NCI-H187 treated with DMSO at 0.1 percent for 48 hours (cell line): ENCODE measurements at places on chromosomes 7 and 10.

DNA sequence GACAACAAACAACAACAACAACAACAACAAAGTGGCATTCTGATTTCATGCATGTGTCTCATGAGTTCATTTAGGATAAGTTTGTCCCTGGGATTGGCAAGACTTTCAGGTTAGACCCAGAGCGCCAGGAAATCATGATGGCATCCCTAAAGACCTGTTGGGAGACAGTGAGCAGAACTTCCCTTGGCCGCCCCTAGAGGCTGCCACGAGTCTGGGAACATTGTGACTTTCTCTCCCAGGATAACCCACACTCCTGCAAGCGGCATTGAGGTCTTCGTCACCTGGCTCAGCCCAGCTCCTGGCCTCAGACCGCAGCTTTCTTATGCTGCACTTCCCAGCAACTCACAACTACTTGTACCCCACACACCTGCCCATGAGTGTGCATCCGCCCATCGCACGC is 80.5 kb upstream of the RNF32 start:
- DNase-seq: no peak

DNA sequence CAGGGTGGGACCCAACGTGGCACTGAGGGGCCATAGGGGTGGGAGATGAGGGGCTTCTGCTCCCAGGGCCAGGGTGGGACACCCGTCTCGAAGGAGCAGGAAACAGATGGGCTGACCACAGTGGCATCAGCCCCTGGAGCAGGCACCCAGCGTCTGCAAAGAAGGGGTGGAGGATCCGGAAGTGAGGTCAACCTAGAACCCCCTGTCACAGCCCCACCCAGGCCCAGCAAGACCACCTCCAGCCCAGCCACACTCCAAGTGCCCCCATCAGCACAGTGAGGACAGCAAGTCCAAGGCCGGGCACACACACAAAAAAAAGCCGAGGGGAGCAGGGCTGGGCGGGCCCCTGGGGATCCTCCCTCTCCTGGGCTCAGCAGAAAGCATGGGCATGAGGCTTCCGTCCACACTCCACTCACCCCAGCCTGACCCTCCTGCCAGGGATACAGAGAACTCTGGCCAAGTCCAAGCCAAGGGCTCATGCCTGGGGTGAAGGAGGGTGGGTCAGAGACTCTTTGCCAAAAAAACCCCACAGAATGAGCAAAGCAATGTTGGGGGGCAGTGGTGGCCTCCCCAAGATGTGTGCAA is 111.0 kb downstream of the FOXL3 start:
- no peak for DNase-seq

- no peak for DNase-seq
These were observed 57.8 kb downstream of the CASD1 start for GRCh38 chr7:94567396-94567795.

DNA sequence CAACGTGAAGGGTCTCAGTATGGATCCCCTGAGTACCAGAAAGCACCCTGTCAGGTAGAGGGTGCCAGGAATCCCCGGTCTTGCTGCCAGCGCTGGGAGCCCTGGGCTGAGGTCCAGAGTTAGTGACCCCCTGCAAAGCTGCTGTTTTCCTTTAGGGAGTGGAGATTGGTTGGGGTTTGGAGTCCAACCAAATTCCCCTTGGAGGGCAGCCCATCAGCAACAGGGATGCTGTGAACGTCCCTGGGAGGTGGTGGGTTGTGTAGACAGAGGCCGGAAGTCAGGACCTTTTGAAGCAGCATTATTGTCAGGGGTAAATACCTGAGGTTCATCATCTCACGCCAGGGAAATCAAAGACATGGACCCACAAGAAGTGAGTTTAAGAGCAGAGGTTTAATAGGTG is 104.2 kb downstream of the COL26A1 start:
- no peak for DNase-seq

GRCh38 chr10:133362846-133363245 is 5.0 kb upstream of the FUOM start:
- DNase-seq: no peak

DNA sequence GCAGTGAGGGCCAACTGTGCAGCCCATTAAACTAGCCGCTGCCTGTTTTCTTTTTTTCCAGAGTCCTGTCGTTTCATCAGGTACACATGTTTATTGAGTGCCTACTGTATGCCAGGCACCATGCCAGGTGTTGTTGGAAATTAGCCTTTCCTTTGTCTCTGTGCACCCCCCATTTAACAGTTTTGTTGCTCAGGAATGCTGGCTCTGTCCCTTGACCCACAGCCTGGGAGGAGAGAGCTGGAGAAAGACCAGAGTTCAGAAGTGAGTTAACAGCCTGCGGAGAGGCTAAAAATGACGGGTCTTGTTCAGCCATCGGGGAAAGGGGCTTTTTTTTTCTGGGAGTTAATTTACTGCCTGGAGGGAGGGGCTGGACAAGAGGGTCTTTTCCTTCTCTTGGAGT is 1.3 kb downstream of the LRMDA start:
- no peak for DNase-seq

GRCh38 chr10:102673236-102673818 is 29.0 kb downstream of the TRIM8 start:
- DNase-seq: no peak

GRCh38 chr7:15323550-15323949 is 238.3 kb downstream of the AGMO start:
- no peak for DNase-seq

GRCh38 chr7:68875857-68876256 is 722.4 kb upstream of the AUTS2 start:
- DNase-seq: no peak

DNA sequence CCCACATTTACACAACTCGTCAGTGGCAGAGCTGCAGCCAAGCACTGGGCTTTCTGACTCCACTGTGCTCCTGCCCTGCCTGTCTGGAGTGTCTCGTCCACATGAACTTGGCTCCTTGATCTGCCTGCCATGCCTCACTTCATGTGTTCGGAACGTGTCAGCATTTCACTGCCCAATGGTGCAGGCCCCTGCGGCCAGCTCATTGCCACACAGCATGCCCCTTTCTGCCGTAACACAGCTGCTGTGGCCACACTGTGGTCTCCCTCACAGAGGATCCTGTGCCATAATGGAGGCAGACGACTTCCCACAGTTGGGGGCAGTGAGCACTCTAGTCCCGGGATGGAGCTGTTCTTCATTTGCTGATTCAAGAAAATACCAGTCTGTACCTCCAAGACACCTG is 94.2 kb upstream of the GJD4 start:
- no peak for DNase-seq

GRCh38 chr7:107860279-107860961 is 30.6 kb upstream of the DLD start:
- DNase-seq: no peak

DNA sequence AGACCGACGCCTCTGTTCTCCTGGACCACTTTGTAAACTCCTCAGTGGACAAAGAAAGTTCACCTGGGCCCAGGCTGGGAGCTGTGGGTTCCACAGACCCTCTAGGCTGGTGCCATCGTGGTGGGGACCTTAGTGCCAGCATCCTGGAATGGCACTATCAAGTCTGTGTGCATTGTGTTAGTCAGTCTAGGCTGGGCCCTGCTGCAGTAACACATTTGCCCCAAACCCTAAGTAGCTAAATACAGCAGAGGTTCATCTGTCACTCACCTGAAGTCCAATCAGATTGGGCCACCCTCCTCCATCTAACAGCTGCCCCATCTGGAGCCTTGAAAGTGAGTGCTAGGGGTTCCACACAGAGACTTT is 110.8 kb downstream of the RGS10 start:
- DNase-seq: no peak

DNA sequence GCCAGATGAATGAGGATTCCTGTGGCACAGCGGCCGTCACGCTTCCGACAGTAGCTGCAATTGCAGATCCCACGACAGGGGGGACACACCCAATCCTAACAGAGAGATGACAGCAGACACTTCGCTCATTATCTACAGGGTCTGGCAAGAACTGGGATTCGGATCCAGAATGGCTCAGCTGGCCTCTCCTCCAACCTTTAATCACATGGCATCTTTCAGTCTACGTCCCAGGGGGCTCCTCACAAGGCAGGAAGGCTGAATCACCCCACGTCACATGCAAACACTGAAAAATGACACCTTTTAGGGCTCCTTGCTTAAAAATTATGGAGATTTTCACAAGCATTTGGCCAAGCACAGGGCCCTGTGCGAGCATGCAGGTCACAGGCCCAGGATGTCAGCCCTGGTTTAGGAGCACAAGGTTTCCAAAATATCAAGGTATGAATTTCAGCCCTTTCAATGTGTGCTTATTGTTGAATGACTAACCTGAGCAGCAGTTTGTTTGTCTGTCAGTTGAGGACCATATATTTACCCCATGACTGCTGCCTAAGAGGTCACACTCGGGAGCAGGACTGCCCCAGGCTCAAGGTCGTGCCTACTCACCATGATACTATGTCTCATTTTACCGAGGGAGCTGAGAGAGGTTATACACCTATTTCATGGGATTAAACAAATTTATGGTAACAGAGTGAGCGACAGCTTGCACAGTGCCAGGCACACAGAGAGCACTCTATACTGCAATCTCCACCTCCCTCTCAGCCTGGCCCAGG is 42.5 kb downstream of the CDCA7L start:
- no peak for DNase-seq

DNA sequence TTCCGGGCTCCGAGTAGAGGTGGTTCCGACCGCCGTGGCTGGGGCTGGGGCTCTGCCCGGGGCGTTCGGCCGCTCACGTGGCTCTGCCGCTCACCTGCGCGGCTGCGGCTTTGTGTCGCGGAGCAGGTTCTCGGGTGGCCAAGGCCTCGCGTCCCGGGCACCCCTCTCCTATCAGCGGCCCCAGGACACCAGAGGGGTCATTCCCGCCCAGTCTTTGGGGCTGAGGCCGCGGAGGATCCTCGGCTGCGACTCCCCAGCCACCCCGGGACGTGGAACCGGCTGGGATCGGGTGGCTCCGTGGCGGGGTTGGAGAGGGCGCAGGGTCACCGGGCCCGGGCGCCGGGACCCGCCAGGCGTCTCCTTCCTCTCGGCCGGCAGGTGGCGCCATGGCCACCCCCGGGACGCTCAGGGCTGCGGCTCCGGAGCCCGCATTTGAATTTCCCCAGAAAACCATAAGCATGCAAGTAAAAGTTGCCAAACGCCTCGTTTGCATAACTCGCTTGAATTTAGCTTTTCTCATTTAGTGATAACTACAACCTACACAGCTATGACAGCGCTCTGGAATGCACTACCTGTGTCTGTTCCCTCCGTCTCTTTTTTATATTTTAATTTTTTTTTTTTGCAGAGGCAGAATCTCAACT is 1.2 kb downstream of the COL26A1 start:
- no peak for DNase-seq

DNA sequence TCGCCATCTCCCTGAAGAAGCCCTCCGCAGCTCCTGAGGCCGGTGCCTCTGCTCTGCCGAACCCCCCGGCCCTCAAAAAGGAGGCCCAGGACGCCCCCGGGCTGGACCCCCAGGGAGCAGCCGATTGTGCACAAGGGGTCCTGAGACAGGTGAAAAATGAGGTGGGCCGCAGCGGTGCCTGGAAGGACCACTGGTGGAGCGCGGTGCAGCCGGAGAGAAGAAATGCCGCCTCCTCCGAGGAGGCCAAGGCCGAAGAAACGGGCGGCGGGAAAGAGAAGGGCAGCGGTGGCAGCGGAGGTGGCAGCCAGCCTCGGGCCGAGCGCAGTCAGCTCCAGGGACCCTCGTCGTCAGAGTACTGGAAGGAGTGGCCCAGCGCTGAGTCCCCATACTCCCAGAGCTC is 85.1 kb upstream of the SH2B2 start:
- no peak for DNase-seq

DNA sequence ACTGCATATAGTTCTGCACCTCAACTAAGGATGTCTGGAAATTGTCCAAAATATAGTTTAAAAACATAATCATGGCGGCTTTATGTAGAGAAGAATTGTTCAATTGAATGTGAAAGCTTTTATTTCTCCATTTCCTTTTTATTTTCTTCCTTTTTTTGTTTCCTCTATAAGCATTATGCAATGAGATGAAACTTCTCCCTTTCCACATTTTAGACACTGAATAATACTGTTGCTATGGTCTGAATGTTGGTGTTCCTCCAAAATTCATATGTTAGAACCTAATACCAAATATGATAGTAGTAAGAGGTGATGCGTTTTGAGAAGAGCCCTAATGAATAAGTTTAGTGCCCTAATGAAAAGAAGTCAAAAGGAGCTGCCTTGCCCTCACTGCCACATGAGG is 175.0 kb downstream of the RNLS start:
- DNase-seq: no peak

- DNase-seq: peak; percentile 7
These were observed 94.0 kb downstream of the RNLS start for GRCh38 chr10:88489107-88489506.

DNA sequence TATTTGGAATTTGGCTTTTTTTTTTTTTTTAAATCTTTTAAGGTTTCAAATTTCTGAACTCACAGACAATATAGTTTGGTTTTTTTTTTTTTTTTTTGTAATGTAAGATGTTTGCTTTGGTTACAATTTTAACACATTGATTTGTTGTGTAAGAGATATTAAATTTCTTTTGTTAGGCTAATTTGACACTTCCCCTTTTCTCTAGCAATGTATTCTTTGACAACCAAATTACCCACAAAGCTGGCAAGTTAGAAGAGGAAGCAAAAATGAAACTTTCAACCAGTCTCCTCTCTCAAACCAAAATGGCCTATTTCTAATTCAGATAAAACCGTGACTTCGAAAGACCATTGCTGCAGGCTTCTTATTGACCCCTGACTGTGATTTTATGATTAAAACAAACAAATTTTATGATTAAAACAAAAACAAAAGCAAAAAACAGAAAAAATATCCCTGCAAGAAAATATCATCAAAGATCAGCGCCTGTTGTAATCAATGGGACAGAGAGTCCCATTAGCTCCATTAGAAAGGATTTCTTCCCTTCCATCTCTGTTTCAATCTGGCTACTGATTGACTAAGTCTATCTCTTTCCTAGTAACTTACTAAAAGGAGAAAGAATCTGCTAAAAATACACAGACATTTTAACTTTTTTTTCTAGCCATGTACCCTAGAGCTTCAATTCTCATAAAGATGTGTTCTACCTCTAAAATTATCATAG is 489.2 kb downstream of the MDFIC start:
- DNase-seq: no peak

DNA sequence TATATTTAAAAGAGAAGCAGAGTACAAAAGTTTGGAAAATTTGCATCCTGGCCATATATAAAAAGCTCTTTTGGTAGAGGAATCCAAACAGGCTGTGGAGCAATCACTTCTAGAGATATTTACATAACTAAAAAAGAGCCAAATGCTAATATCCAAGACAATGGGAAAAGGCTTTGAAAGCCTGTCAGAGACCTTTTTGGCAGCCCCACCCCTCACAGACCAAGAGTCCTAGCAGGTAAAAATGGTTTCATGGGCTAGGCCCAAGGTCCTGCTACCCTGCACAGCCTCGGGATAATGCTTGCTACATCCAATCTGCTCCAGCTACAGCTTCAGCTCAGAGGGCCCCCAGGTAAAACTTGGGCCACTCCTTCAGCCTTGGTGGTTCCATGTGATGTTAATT is 430.2 kb upstream of the KCND2 start:
- no peak for DNase-seq

DNA sequence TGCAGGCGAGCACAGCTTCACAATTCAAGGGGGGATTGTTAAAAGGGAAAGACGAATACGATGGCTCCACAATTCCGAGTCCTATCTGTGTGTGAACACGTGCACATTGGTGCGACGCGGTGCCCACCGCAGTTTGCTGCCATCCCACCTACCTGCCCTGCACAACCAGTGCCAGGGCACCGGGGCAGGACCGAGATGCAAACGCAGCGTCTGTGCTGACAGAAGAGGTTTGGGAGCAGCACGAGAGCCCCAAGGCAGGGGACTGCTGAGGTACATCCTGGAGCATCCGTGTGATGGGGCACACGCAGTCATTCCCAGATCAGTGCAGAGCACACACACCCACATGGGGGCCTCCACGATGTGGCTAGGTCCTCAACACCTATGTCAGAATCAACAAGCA is 221.3 kb downstream of the DNAJB6 start:
- DNase-seq: no peak
